ENCODE measurements at places on chromosomes 11 and 22.

DNA sequence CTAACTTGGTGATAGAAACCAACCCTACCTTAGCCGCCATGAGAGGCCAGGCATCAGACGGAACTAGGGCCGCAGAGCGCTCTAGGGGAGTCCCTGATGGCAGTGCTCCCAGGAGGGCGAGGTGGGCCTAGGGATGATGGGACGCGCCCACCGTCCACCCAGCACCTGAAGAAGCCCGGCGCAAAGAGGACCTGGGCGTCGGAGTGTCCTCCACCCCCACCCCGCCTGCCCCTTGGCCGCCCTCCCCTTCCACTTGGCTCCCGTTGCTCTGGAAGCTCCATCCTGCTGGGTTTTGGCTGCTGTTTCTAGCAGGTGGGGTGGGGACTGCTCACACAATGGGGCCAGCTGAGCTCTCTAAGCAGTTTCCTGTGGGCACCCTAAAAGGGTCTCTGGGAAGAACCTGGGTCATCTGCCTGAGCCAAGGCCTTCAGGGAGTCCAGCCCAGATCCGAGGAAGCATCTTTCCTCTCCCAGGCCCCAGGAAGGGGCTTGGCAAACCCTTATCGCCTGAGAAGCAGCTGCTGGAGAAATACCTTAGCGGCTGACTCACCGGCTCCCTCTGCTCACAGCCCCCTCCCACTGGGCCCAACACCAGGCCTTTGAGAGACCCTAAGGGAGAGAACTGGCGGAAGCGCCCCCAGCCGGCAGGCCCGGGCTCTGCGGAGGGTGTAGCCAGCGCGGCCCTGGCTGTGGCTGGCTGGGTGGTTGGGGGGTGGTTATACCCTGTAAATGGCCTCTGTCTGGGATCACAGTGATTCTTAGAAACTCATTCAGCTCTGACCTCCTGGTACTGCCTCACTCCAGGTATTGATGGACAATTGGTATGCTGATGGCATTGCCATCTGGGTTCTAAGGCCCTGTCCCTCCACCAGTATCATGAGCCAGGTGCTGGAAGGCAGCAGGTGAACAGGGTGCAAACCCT is 19.3 kb downstream of the CREB3L1 start:
- DNase-seq: peak; percentile 92

DNA sequence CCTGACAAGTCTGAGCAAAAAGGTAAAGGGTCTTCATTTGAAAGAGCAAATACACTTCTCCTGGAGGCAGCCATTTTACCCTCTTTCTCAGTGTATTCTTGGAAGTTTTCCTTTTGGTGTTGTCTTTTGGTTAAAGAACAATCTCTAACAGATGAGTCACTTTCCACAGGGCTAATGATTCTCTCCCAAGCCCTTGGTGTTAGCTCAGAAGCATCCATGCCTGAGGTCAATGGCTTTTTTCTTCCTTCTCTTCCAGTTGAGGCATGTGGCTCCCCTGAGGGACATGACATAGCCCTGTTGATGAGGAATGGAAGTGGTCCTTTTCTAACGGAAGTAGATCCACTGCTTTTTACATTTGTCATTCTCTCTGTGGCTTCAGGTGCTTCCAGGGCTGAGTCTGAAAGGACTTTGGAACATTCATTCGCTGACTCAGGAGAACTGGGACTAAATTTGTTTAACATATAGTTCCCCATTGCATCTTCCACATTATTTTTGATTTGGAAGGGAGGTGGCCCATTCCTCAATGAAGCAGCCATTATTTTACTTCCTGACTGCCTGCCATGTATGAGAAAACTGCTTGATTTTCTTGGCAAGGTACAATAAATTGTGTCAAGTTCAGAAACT is 13.8 kb upstream of the POGLUT3 start:
- DNase-seq: no peak

DNA sequence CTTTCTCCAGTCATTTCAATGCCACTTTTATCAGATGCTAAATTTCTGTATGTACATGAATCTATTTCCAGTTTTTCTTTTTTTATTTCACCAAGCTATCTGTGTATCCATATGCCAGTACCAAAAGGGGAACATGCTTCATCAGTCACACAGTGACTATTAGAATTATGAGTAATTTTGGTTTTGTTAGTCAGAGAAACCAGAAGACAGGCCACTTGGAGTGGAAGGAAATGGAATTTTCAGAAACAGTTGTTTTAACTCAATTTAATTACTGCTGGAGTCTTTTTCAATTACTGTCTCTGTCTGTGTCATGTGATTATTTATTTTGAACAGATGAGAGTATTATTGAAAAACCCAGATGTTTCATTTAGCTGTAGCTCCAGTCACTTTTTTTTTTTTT is 84.6 kb upstream of the ANO3 start:
- DNase-seq: no peak

DNA sequence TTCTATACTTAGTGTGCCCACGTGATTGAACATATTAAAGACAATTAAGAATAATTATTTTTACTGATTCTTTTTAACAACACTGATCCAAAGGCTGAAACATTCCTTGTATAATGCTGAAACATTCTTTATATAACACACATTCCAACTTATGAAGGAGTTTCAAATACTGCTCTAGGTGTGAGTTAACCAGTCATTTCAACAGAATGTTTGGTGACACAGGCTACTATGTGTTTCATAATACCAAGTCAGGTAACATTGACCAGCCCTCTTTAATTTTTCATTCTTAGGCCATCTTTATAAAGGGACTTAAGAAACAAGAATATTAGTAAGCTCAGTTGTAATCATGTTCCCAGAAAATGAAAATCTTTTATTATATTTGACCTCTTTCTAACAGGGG is 136.6 kb downstream of the ELP4 start:
- no peak for DNase-seq

DNA sequence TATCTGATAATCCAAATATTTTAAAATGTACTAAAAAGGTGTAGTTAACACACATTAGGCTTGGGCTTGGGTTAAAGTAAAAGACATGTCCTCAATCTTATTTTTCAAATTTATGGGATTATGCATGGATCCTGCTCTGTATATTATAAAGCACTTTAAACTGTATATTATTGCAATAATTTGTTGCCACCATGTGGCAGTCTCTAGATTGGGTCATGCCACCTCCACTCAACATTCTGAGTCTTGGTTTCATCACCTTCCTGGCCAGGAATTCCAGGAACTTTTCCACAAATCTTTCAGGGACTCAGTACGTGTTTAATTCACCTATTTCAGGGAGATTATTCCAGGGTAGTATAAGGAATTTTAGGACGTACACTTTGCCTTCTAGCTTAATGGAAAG is 695.5 kb downstream of the FAM181B start:
- DNase-seq: no peak

DNA sequence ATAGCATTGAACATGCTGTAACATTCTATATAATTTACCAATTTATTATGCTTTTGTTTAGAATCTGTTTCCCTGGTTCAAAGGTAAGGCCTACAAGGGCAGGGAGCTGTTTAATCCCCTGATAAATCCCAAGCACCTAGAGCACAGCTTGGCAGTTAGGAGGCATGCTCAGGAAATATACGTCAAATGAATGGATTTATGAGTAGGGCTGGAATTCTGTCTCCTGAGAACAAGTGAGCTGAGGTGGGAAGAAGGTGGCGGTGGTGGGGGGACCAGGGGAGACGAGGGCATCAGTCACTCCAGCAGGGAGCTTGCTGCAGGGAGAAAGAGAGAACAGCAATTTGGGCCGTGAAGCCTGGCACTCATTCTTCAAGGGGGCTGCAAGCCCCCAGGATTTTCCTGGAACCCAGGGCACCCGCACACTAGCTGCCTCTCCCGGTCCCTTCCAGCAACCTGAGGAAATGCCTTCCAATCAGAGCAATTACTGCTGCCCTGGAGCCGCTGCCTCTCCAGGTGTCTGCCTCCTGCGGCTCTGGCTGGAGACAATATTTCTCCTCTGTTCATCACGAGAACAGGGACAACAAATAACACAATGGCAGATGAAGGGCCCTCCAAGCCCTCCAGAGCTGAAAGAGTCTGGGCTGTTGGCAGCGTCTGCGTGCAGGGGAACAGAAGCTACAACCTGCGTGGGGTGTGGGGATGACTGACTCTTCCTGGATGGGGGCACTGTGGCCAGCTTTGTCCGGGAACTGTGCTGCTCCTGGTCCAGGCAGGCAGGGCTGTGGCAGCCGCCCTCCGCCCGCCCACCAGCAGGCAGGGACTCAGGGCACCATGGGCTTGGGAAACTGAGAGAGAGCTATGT is 233.4 kb downstream of the ST3GAL4 start:
- no peak for DNase-seq

DNA sequence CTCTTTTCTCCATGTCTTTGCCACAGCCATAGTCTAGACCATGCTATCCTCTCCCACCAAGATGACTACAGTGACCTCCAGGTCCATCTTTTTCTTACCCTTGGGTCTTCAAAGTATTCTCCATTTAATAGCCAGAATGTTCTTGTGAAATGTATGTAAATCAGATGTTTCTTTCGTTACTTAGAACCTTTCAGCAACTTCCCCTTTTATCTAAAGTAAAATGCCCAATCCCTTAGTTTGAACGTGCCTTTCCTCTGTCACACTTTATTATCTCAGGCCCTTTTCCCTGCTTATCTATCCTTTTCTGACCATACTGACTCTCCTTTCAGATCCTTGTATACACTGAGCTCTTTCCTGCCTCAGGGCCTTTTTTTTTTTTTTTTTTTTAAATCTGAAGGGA is 17.9 kb downstream of the RBM4B start:
- no peak for DNase-seq

DNA sequence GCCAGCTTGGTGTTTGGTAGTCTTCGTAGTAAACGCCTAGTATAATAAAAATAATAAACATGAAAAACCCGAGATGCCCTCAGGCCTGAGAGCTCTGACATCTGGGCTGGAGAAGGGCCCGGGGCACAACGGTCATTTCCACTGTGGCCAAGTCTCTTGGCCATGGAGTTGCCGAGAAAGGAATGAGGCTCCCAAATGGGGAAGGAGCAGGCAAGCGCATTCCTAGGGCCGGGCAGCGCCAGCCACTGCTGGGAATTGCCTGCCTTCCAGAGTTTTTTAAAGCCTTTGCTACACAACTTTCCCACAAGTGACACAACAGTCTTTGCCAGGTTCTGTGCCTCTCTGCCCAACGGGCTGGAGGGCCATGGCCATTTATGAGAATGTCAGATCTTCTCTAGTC is 103.4 kb downstream of the NAV2 start:
- no peak for DNase-seq

DNA sequence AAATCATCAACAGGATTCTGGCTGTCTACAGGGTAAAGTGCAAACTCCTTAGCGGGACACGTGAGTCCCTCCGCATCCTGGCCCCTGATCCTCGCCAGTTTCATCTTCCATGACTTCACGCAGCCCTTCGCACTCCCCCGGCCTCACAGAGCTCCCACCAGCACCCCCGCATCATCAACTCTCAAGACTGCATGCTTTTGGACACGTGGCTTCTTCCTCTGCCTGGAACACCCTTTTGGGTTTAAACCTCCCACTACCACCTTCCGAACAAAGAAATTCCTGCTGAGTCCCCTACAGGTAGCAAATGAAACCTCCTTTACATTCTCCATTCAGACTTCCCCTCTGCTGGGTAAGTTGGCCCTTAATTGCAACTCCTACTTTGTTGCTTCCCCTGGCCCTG is 12.6 kb upstream of the EIF3M start:
- no peak for DNase-seq

DNA sequence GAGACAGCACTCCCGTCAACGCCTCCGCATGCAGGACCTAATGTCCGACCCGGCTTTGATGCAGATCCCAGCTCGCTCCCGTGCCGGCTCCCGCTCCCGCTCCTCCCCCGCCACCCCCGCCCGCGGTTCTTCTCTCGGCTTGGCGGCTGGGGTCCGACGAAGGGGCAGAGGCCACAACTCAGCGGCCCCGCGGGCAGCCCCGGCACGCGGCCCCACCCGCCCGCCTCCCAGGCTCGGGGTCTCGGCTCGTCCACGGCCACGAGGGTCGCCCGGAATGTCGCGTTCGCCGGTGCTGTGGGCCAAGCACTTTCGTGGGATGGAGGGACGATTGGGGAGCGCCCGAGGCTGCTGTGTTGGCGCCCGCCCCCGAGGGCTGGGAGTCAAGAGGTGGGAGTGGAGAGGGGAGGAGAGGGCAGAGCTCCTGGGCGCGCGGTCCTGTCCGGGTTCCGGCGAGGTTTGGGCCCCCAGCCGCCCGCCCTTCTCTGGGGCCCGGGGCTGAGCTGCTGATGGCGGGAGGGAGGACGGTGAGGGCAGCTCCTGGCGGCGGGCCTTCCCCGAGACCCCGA is 5.3 kb upstream of the TBX1 start:
- no peak for DNase-seq

DNA sequence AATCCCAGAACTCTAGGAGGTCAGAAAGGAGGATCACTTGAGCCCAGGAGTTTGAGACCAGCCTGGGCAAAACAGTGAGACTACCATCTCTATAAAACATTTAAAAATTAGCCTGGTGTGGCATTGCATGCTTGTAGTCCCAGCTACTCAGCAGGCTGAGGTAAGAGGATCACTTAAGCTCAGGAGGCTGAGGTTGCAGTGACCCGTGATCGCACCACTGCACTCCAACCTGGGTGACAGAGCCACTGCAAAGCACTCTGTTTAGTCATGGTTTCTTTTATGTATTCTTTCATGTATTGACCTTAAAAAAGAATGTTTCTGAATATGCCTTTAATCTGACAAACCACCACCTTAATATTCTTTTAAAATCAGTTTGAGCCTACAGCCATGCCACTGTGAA is 52.2 kb downstream of the BIRC2 start:
- no peak for DNase-seq

DNA sequence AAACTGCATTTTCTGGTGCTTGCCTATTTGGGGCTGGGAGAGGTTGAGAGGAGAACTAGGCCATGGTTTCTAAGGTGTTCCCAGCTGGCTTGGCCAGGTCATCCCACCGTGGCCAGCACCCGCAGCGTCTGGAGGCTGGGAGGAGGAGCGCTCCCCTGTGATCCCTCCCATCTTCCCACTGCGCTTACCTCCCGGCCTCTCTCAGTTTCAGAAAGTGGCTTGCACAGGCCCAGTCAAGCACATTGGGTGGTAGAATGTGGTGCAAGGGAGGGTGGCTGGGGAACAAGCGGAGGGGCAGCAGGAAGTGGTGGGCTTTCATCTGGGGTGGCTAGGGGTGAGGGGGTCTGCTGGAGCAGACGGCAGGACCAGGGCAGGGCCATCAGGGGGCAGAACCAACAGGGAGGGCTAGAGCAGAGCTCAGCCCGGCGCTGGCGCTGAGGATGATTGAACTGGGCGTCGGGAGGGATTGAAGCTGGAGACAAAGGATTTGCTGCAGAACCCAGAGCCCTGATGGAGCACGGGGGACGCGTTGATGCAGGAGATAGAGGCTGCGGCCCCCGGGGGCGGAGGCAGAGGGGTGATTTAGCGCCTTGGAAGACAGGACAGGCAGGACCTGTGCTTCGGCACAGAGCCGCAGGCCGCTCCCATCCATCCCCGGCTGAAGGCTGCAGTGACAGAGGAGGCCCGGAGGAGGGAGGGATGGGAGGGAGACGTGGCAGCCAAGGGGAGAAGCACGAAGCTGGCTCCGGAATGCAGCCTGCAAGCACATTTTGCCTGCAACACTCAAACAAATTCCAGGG is 76.0 kb downstream of the TRIM29 start:
- no peak for DNase-seq

GRCh38 chr11:35593143-35593542 is 25.1 kb upstream of the FJX1 start:
- peak; percentile 80 for DNase-seq
